Retinal pigment epithelial cell (primary cell): ENCODE measurements at places on chromosomes 3 and 15.

DNA sequence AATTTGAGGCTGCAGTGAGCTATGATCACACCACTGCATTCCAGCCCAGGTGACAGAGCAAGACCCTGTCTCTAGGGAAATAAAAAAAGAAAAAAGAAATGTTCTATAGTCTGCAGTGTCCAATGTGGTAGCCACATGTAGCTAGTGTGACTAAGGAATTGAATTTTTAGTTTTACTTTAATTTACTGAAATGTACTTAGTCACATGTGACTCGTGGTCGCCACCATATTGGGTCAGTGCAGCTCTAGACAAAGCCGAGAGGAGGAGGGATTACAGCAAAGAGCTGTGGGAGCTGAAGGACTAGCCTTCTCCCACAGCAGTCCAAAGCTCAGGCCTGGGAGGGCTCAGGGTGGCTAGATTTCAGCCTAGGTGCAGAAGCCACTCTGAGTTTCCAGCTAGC is 65.9 kb upstream of the NTRK3 start:
- no peak for DNase-seq

- no peak for DNase-seq
These were observed 211.8 kb upstream of the RGMA start for GRCh38 chr15:93300796-93301195.

GRCh38 chr3:73556520-73557372 is 68.0 kb downstream of the PDZRN3 start:
- no peak for DNase-seq

DNA sequence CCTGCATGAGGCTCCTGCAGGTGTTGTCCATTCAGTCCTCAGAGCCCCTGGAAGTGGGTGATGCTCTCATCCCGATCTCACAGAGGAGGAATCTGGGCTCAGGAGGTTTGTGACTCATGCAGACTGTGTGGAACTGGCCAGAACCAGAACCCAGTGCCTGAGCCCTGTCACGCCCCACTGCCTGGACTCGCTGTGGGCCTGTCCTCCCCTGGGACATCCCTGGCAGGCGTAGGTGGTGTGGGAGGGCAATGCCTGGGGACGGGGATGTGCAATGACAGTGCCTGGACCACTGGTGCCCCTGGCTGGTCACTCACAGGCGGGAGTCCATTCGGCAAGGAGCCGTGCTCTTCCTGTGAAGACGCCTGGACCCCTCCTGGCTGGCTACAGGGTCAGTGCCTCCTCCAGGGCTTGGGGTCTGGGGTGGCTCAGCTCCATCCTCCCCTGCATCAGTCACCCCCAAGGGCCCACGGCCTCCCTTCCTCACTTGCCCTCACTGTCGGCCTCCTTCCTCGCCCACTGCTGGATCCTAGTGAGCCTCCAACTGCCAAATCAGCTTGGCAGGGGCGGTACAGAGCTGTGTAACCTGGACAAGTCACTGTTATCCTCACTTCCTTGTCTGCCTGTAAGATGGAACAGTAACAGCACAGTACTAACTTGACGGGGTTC is 14.9 kb downstream of the PSTPIP1 start:
- DNase-seq: no peak

GRCh38 chr15:25694239-25694584 is 168.9 kb downstream of the ATP10A start:
- no peak for DNase-seq

DNA sequence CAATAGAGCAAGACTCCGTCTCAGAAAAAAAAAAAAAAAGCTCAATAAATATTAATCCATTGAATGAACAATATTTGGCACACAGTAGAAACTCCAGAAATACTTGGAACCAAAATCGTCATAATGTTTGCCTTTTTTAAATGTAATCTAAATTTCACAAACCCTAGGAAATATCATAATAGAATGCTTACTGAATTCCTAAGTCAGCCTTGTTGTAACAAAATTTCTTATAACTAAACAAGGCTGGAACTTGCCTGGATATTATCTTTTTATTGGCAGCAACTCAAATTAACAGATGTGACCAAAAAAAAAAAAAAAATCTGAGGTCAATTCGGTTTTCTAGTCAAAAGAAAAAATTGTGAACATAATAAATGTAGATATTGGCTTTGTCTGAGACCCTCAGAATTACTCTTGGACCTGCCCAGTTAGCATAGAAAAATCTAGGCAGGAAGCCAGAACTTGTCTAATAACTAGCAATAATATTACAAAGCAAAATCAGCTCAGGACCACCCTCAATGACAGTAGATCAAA is 33.3 kb downstream of the GABPB1 start:
- no peak for DNase-seq

- DNase-seq: no peak
These were observed 249.9 kb downstream of the MEX3B start for GRCh38 chr15:81795899-81796298.

- no peak for DNase-seq
These were observed 142.4 kb downstream of the FAM43A start for GRCh38 chr3:194828116-194828515.

- no peak for DNase-seq
These were observed 126.6 kb upstream of the LMOD3 start for GRCh38 chr3:69249001-69249400.

DNA sequence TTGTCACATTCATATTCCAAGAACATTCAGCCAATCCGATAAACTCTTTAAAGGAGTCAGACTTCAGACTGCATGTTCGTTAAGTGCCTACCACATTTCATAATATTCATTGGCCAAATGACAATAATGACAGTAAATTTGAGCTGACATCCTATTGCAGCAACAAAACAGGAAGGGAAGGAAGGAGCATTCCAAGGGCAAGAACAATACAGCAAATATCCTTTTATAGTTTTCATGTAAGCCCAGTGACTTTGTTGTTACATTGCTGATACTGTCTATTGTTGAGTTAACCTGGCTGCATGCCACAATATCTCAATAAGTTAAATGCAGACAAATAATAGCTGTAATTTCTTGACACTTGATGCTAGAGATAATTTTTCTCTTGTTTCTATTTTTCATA is 16.4 kb upstream of the CBLB start:
- DNase-seq: no peak

GRCh38 chr3:182967218-182968204 is 12.8 kb downstream of the DCUN1D1 start:
- no peak for DNase-seq

DNA sequence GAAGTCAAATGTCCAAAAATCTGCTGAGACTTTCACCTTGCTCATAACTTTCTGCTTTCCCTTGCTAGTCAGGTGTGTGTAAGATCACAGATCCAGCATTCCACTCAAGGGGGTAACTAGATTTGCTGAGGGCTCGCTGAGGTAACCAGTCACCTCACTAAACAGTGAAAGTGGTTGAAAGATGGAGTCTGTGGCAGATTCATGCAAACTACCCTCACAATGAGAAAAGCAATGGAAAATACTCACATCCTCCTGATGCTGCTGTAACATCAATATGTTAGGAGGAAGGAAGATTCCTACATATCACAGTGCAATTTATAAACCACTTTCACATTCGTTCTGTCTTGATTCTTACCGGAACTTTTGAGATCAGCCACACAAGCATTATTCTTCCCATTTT is 174.3 kb upstream of the BCL6 start:
- DNase-seq: no peak

DNA sequence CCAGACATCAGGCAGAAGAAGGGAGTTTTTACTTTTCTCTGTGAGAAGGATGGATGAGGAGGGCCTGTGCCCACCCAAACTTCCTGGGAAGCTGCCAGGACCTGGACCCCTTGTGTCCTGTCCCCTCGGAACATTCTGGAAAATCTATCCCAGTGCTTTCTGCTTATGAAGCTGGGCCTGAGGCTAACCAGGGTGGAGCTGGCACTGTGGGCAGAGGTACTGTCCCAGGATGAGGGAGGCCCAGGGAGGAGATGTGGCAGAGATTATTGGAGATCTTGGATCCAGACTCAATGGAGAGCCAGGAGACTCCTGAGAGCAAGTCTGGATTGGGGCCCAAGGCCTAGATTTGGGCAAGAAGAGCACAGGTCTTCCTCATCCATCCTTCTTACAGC is 44.4 kb downstream of the SPSB4 start:
- DNase-seq: no peak

DNA sequence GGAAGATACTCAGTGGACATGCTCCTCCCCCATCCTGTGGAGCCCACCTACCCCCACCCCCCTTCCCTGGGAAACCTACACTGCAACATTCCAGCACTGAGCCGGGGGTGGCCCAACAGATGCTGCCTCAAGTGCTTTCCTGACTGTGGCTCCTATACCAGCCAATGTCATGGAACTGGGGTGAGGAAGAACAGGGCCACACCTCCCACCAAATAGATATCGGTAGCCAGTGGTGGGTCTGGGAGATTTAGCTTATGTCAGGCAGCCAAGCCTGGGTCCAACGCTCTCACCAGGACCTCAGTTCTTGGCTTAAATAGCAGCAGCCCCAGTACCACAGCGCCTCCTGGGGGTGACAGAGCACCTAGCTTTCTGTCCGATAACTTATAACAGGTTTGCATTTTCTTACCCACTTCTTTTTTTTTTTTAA is 30.3 kb downstream of the CDC25A start:
- peak; percentile 13 for DNase-seq

DNA sequence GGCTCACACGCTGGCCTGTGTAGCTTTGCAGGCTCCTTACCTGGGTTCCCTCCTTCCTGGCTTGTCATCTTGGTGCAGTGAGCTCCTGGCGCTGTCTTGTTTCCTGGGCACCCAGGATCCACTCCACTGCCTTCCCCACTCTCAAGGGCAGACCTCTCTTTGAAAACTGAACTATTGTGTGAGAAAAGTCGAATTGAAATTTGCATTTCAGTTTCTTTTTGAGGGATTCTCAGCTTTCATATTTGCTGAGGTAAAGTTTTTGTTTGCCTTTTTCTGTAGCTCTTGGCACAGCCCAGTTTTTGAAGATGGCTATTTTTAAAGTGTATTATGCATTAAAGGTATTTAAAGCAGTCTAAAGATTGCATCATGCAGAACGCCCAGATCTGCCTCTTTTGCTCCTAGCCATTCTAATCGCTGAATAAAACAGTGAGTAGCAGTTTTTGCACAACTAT is 70.1 kb downstream of the CCK start:
- DNase-seq: no peak

DNA sequence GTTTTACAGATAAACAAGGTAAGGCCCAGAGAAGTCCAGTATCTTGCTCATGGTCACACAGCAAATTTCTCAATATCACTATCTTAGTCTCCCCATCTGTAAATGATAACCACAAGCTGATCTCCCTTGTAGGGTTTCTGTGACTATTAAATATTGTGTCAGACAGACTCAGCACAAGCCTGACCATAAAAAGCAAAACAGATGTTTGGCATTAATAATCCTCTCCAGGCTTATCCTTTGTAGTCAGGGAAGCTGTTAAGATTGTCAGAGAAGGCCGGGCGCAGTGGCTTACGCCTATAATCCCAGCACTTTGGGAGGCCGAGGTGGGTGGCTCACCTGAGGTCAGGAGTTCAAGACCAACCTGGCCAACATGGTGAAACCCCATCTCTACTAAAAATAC is 173.2 kb upstream of the PRICKLE2 start:
- no peak for DNase-seq

- no peak for DNase-seq
These were observed 632.2 kb downstream of the FOXP1 start for GRCh38 chr3:70951316-70951715.

GRCh38 chr3:20503394-20504082 is 317.5 kb upstream of the SGO1 start:
- no peak for DNase-seq

DNA sequence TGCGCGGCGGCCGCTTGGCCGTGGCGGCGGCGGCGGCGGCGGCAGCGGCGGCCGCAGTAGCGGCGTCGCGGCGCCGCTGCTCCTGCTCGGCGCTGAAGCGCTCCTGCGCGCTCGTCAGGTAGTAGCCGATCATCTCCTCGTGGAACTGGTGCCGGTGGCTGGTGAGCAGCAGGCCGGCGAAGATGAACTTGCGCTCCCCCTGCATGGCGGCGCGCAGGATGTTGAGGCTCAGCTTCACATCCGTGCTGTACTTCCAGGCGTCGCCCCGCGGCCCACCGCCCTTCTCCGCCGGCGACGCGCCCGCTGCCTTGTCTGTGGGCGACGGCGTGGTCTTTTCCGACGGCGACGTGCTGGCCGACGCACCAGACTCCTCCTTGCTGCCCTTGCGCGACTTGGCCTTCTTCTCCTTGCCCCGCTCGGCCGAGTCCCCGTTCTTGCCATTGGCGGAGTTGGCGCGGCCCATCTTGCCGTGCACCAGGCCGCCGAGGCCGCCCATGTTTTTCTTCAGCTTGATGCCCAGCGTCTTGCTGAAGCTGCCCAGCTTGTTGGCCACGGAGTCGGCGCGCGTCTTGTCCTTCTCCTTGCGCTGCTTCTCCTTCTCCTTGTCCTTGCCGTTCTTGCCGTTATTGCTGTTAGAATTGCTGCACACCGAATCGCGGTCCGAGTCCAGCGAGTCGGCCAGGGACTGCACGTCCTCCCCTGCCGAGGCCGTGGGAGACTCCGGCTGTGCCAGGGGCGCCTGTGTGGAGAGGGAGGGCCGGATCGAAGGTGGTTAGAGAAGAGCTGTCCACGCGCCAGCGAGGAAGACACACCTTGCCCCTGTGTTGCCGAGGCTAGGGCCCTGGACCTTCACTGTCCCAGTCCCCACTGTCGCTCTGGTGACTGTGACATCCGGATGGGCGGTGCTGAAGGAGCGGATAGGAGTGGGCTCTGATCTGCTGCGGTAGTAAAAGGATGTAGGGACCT is 157.6 kb downstream of the KLF13 start:
- no peak for DNase-seq

DNA sequence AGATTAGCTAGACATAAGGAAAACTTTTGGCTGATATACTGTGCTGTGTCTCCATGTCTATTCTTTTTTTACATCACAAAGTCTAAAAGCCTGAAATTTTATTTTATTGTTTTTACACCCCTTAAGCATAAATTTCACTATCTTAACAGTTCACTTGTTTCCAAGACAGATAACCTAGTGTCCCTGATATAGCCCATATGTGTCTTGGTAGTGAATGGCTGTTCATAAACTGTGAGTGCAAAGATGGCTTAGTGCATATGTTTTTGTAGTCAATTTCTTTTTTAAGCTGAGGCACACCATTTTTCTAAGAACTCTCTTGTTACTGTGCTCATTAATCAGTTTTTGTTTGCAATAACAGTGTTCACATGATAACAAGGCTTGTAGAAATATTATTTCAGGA is 381.1 kb downstream of the OXSM start:
- DNase-seq: no peak

DNA sequence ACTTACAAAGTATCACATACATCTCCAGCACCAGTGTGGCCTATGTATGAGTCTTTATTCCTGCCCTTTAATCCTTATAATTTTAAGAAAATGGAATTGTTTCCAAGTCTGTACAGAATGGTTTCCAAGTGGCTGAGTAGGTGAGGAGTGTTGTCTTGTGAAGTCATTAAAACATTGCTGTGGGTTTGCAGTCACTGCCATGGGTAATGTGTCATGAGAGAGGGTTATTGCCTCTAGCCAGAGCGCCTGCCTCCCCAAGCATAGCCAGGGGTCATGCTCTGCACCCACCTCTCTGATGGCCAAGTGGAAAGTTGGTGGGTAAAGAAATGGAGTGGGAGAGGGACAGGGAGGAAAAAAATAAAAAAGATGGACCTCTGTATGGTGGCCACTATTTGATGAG is 25.3 kb downstream of the TRAK1 start:
- DNase-seq: no peak
